ENCODE measurements at places on chromosomes 11 and 22. TPM values are rescaled to one million over a fixed set of nuclear protein-coding genes. Genes with fewer than 3 reads are reported as not detected.

GRCh38 chr11:134466156-134466555, 54.1 kb upstream of the B3GAT1 start:
- no peaks in the 10 kb centered on the region for H3K27me3 ChIP-seq
- H3K36me3 ChIP-seq, result no peaks in the 10 kb centered on the region
- DNase-seq, result no peak
- no peak overlapping the region for H3K4me3 ChIP-seq
- no peak overlapping the region for H3K27ac ChIP-seq

DNA sequence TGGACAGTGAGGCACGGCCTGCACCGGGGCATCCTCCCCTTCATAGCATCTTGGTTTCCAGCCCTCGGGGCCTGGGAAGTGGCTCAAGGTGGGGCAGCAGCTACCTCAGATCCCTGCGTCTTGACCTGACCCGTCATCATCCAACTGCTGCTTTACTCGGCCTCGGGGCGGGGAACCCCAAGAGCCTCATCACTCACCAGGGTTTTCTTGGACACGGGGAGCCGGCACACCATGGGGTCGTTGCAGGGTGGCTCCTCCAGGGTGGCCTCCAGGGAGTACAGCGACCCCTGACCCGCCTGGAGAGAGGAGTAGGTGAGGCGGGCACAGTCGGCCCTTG, 651 bp downstream of the CTSF start:
- H3K36me3 ChIP-seq, result no peaks in the 10 kb centered on the region
- no peak overlapping the region for H3K27ac ChIP-seq
- peaks cover 4% of the 10 kb centered on the region for H3K27me3 ChIP-seq
- no peaks in the 10 kb centered on the region for H3K4me1 ChIP-seq
- no peak for DNase-seq

- no peaks in the 10 kb centered on the region for H3K36me3 ChIP-seq
- H3K27ac ChIP-seq, result no peak overlapping the region
- no peak for DNase-seq
- no peak overlapping the region for H3K4me3 ChIP-seq
- H3K27me3 ChIP-seq, result no peaks in the 10 kb centered on the region
- no peaks in the 10 kb centered on the region for H3K4me1 ChIP-seq
These were observed 3.5 kb upstream of the OR56A3 start for GRCh38 chr11:5938603-5938965.

DNA sequence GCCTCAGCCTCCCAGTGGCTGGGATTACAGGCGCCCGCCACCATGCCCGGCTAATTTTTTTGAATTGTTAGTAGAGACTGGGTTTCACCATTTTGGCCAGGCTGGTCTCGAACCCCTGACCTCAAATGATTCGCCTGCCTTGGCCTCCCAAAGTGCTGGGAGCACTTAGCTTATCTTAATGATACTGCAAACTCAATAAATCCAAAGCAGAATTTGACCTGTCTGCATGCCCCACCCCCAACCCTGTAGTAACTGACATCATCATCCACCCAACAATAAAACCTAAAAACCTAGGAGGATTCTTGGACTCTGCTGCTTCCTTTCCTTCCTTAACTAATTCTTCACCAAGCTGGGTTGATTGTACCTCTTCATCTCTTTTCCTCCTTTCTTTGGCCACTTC, 6.3 kb upstream of the ADSL start:
- no peaks in the 10 kb centered on the region for H3K27me3 ChIP-seq
- no peaks in the 10 kb centered on the region for H3K36me3 ChIP-seq
- H3K4me3 ChIP-seq, result no peak overlapping the region
- no peaks in the 10 kb centered on the region for H3K4me1 ChIP-seq
- H3K27ac ChIP-seq, result no peak overlapping the region
- DNase-seq, result no peak

DNA sequence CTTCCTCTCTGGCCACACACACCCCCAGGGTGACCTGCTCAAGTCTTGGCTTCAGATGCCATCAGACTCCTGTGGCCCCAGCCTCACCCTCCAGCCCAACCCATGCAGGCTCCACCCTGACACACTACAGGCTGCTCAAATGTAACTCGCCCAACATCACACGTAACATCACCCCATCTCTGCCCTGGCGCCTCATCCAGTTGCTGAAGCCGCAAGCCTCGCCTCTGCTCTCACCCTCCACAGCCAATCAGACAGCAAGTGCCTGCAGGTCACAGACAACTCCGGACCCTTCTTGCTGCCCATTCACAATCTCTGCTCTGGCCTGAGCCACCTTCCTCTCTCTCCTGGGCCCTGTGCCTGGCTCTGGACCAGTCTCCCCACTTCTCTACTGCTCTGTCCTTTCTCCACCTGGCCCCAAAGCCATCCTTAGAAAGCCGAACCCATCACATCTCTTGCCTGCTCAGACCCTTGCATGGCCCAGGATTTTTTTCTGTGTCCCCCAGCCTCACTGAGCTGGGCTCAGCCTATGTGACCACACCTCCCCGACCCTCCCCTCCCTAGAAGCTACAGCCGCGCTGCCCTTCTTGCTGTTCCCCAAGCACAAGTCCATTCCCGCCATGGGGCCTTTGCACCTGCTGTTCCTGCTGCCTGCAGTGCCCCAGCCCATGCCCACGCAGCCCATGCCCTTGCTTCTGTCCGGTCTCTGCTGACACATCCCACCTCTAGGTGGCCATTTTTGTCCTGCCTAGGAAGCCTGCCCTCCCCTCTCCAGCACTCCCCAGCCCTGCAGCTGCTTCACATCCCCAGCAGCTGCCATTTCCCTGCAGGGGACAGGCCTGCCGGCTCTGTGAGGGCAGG, 333.9 kb downstream of the CTTN start:
- no peak for DNase-seq
- no peak overlapping the region for H3K4me3 ChIP-seq

GRCh38 chr22:33247758-33248157, 189.6 kb upstream of the SYN3 start:
- H3K27ac ChIP-seq, result no peak overlapping the region
- H3K4me1 ChIP-seq, result no peaks in the 10 kb centered on the region

The MPZL3 gene
- total RNA-seq, result 0.33 TPM

DNA sequence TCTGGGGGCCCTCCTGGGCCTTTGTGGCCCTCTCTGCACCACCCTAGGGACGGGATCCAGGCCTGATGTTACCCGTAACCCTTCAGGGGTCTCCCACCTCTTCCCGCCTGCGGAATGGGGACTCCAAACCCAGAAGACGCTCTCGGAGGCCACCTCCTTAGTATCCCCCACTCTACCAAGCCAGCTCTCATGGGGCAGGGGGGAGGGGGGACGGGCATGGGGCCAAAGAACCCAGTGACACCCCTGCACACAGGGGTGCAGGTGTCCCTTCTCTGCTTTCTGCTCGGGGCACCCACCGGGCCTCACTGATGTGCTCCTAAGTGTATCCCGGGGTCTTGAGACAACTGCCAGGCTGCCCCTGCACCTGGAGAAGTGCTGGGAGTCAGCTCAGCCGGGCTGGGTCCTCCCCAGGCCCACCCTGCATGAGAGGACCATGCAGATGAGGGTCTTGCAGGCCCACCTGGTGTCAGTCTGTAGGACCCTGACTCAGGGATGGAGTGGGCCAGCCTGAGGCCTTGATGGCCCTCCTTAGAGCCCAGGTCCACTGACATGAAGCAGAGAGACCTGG, 176.9 kb downstream of the IGLL1 start:
- no peaks in the 10 kb centered on the region for H3K27me3 ChIP-seq
- H3K27ac ChIP-seq, result no peak overlapping the region
- no peak overlapping the region for H3K4me3 ChIP-seq
- no peak for DNase-seq

- H3K27ac ChIP-seq, result no peak overlapping the region
- no peak overlapping the region for H3K4me3 ChIP-seq
- no peak for DNase-seq
- H3K36me3 ChIP-seq, result peaks cover 17% of the 10 kb centered on the region
- H3K27me3 ChIP-seq, result no peaks in the 10 kb centered on the region
These were observed 2.5 kb downstream of the MIF start for GRCh38 chr22:23896523-23897186.

The RNH1 gene
- total RNA-seq, result 502 TPM
